ENCODE measurements at places on chromosomes 2 and 18.

DNA sequence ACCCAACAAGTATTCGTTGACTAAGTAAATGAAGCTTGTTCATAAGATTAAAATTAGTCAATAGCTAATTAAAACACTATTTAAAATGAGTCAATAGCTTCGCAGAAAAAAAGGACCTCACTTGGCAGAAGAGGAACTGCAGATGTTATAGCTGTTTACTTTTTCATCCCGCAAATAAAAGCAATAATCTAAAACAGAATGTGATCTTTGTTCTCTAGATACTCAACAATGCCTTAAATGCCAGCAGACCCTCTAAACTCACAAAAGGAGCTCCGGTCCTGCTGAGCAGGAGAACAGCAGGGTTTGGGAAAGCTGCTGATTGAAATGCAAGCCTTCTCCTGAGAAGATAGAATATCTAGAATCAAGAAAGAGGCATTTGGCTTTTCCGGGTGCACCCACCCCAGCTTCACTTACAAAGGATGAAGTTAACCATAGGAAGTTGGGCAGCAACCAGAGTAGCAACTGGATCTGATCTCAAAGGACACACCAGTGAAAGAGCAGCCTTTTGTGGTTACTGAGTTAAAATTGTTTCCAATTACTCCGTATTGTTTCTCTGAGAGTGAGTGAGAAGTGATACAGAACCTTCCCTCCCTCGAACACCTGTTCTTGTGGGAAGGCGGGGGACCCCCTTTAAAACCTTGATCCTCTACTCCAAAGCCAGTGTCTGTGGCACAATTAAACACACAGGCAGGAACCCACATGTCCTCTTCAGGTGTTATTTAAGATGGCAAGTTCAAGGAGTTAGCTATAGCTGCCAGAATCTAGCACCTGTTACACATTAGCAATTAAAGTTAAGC, 6.8 kb downstream of the CCBE1 start:
- no peak for DNase-seq

DNA sequence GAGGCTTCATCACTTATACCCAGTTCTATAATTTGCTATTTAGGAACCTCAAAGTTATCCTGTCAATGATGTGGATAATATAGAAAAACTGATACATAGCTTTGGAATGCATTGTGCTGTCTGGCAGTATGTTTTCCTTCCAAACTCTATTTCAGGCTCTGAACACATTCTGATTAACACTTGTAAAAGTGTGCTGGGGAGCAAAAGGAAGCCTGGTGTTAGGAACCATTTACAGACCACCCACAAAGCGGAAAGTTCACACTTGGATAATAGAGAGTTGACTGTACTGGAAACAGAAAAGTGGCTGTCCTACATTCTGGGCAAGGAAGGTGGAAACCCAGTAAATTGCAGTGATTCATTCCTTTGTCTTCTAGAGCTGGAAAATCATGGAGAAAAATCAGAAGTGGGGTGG, 114.5 kb upstream of the ZFP36L2 start:
- no peak for DNase-seq

GRCh38 chr2:183242937-183243336, 118.7 kb downstream of the NUP35 start:
- no peak for DNase-seq

DNA sequence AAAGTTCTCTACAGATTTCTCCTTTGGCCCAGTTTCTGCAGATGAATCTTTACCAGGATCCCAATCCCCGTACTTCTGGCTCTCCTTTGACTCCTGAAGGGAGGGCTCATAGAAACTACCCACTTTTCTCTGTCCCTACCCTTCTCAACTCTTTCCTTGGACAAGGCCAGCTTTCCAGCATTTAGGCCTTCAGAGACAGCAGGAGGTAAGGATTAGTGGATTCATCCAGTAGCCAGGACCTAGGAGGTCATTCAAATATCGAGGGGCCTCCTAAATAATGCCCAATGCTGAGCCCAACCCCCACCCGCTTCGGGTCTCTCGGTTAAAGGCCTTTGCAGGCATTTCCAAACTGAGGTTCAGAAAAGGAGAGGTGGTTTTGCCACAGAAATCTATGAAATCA, 4.8 kb upstream of the ZNF532 start:
- no peak for DNase-seq

GRCh38 chr2:120910956-120911951, 175.6 kb downstream of the GLI2 start:
- no peak for DNase-seq

DNA sequence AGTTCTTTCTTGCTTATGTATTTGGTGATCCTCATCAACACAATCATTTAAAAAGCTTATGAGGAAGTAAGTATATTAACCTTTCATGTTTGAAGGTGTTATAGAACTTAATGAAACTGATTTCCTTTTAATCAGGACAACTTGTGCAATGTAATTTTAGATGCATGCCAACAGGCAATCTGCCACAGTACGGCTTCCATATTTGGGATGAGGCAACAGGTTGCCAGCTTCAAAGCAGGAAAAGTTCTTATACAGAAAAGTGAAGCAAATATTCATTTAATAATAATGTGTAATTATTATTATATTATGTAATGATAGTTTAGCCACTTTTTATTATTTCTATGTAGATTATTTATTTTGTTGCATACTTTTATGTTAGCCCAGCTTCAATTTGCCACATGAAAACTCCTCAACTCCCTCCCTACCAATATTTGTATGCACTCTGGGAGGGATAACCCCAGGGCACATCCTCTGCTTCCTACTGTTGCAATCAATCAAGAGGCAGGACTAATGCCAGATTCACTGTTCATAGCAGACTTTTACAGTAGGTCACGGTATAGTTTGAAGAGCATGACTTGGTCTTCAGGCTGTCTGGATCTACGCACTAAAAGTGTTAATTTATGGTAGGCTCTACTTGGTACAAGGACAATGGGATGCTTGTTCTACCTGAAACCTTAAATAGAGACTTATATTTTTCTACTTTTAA, 277.2 kb downstream of the AGPS start:
- no peak for DNase-seq

GRCh38 chr2:138689705-138690104, 90.5 kb downstream of the NXPH2 start:
- DNase-seq = no peak

DNA sequence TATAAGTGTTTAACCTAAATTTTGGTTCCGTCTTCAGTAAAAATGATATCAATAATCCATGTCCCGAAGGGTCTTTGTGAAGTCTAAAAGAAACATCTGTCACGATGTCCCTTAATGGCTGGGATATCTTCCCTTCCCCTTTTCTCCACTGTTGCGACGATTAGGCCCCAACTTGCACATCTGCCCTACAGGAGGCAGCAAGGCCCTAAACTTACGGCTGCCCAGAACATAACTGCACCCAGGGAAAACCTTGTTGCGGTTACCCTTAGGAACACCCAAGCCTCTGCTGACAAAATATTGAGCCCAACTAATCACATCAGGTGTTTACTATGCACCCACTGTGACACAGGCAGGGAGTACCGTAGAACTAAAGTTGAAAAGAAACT, 1.3 kb upstream of the SMAD2 start:
- DNase-seq = no peak

DNA sequence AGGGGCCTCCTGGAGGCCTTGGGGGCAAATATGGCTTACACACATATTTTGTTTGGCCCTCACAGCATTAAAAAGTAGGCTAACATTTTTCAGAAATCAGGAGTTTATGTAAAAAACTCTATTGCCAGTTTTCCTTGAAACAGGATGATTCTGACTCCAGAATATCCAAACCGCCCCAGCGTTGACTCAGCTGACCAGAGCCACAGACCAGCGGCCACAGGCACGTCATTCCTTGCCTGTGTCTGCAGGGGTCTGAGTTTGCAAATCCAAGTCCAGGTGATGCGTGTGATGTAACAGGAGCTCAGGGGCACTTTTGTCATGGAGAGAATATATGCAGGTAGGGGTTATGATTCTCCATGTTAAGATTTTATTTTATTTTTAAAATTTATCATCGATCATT, 79.4 kb upstream of the ALKAL2 start:
- DNase-seq = no peak

- DNase-seq = no peak
Observed at GRCh38 chr18:2244641-2245040, 326.7 kb downstream of the METTL4 start.

GRCh38 chr2:61770298-61770697, 83.6 kb downstream of the FAM161A start:
- DNase-seq = no peak

DNA sequence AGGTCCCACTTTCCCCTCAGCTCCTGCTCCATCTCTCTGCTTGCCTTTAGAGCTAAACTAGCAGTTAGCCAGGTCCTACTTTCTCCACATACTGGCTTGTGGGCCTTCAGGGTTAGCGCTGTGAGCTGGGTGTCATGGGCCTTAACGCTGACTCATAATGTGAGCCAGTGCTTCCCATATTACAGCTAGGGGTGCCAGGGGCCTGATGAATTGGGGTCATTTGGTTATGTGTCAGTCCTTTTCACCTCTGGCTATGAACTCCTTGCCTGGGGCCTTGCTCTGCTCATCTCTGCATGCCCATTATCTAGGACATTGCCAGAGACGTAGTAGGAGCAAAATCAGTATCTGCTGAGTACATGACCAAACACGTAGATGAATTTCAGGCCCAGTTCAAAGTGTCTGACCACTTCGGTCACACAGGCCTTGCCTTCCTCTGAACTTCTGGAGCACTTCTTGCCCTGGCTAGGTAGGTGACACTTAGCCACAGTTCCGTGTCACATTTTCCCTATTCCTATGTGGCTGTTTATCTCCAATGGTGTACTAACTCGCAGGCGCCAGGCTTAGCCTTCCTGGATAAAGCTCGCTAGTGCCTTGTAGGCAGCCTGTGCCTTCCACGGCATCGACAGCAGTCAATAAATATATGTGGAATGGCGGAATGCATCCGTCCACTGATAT, 103.2 kb upstream of the SIX3 start:
- no peak for DNase-seq

DNA sequence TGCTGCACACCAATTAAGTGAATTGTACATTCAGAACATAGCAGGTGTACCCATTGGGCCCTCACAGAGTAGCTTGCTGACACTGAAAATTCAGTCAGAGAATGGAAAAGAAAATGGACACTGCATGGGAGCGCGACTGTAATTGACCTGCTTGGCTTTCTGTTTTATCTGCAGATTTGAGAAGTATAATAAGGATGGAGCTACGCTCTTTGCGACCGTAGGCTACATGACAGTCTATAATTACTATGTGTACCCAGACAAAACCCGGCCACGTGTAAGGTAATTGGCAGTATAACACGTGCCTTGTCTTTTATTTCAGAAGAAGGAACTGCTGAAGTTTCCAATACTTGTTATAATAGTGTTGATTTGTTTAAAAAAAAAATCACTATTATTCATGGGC, 33.5 kb upstream of the METAP1D start:
- no peak for DNase-seq

DNA sequence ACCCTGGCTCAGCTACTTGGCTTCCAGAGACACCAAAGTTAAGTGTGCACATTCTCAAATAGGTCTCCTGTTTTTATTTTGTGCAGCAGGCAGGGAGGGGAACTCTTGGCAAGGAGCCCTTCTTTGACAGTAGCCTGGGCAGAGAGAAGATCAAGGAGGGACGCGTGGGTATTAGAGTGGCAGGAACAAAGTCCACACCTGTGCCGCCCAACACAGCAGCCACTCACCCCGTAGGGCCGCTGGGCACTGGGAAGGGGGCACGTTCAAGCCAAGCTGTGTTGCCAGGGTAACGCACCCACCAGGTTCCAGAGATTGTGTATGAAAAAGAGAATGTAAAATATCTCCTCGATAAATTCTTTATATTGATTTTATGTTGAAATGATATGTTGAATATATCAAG, 229.3 kb upstream of the AGAP1 start:
- no peak for DNase-seq

DNA sequence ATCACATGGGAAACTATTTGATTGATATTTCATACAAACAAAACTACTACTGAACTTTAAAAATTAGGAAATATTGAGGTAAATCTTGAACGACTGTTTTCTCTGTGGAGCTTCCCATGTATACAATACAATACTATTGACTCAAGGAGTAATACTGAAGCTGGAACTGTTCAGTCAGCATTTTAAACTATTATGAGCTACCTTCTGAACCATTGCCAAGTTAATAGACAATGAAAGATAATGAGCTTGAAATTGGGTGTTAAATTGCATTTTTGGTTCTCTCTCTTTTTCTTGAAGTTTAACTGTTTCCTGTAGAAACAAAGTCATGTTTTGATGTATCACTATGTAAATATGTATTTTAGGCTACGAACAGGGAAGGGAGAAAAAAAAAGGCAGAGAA, 569.2 kb downstream of the ZEB2 start:
- no peak for DNase-seq

GRCh38 chr2:116833052-116833451, 981.4 kb upstream of the DDX18 start:
- no peak for DNase-seq

DNA sequence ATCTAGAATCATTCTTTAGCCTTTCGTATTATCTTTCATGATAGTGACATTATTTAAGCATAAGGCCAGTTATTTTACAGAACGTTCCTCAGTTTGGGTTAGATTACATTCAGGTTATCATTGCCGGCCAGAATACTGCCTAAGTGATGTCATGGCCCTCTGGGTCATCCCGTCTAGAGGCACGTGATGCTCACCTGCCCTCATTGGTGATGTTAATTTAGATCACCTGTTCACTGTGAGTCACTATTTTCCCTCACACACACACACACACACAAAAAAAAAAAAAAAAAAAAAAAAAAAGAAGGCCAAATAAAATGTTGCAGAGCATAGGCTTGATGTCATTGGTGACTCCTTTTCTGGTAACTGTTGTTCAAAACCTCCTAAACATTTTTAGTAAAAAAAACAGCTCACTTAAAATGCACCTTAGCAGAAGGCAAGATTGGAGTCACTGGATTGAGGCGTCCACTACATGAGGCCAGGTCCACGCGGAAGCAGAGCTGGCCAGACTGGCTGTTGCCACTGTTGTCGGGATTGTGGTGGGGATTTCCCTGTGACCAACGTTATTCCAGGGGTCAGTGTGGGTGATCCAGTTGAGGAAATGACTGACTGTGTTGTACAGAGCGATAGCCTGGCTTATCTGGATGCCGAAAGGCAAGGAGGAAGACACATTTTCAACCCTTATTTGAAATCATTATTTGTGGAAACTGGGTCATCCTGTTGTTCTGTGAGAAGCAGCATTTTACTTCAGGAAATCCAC, 52.1 kb upstream of the CNGA3 start:
- no peak for DNase-seq

DNA sequence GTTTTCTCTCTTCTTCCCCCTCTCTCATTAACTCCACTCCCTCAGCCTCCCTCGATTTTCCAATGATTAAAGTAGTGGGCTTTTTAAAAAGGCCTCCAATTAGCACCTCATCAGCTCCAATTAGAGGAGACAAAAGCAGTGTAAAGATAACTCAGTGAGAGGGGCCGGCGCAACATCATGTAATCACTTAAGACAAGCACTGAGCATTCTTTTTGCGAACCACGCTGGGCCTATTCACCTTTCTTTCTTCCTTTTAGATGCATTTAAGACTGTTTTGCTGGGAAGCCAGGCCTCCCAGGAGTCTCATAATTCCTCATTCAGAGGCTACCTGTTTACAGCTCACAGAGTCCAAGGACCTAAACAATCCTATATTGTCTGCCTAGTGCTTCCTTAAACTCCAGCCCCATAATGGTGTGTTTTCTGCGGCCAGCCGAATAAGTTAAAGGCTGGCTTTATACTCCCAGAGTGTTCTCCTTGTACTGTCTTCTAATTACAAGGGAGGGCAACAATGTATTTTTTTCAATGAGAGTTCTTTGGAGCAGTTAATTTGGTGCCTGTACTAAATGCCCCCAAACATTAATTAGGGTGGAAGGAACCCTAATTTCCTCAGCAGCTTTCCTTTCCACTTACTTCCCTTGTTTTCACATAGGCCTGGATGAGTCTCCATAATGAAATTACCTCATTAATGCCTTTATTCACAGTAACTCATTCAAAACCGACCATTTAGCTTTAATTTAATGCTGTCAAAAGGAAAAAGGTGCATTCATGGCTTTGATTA, 28.0 kb upstream of the LMAN1 start:
- no peak for DNase-seq

All from retinal pigment epithelial cell (primary cell).